Activated CD8-positive, alpha-beta memory T cell treated with anti-CD3 and anti-CD28 coated beads, Interleukin-2, amount 50 U/mL, for 48 hours (primary cell): ENCODE measurements at places on chromosomes 3 and 15.

DNA sequence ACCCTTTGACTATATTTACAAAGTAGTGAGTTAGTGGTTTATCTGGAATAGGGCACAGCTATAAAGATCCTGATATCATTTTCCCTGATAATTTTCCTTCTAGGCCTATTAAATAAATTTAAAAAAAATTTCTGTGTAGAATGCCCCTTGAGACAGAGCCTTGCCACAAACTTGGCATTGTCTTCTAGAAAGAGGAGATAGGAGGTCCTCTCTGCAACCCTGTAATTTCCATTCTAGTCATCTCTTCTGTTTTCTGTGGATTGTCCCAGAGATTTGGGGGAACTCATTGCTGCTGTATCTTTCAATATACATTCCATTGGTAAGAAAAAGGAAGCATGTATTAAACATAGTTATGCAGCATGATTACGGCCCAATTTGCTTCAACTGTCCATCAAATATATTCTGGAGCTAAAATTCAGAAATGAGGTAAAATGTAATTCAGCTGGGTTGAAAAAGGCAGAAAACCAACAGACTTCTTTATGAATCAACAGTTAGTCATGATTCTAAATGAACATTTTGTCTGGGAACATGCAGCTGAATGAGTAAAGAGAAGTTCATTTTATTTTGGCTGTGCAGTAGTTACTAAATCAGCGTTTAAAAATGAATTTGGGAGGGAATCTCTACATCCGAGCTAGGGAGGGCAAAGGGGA is 401.1 kb downstream of the NAALADL2 start:
- no peak for DNase-seq

- DNase-seq: no peak
These were observed 218.8 kb upstream of the STRIT1 start for GRCh38 chr3:155512175-155512866.

GRCh38 chr15:41562244-41562643 is 3.2 kb downstream of the TYRO3 start:
- no peak for DNase-seq

- DNase-seq: peak; percentile 80
These were observed 3.2 kb downstream of the ZDHHC19 start for GRCh38 chr3:196207833-196208607.

DNA sequence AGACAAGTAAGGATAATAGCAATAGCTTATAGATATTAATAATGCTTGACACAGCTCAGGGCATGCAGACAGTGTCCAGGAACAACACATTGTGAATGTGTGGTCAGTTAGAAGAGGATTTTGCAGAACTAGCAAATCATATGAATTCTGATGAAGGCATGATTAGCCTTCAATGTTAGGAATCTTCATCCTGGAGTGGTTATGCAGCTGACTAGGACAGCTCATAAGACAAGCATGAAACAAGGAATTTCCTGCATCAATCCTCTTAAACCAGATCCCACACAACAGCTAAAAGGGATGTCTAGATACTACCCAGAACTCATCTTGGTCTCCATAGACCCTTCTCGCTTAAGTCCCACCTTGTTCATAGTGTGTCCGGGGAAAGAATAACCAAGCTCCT is 499.0 kb upstream of the ATP11B start:
- DNase-seq: no peak

- DNase-seq: no peak
These were observed 528.6 kb upstream of the LMCD1 start for GRCh38 chr3:7973006-7973405.

DNA sequence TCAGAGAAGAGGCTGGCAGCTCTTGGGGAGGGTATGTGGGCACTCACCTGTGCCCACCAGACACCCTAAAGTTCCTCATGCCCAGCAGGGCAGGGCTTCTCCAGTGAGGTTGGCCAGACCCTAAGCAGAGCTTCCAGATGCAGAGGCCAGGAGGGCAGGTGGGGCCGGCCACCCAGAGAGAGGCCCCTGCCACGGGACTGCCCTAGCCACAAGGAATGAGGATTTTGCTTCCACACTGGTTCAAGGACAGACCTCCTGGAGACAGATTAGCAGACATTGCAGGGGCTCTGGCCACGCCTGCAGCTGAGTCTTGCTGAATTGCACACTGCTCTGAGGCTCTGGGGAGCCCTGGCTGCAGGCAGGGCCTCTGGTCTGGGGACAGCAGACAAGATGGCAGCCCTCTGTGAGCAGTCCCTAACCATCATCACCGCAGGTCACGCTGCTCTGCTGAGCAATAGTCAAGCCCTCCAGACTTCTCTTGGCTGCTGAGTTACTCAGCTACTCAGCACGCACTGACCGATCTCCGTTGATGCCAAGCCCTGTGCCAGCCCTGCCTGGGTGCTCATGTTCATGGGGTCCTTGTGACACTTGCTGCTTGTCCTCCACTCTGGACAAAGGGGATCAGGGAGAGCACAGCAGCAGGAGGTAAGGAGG is 117.4 kb upstream of the ABHD17C start:
- peak; percentile 44 for DNase-seq

GRCh38 chr15:82292271-82292670 is 29.7 kb downstream of the SAXO2 start:
- no peak for DNase-seq

- DNase-seq: no peak
These were observed 18.7 kb downstream of the ACTC1 start for GRCh38 chr15:34776606-34777105.

DNA sequence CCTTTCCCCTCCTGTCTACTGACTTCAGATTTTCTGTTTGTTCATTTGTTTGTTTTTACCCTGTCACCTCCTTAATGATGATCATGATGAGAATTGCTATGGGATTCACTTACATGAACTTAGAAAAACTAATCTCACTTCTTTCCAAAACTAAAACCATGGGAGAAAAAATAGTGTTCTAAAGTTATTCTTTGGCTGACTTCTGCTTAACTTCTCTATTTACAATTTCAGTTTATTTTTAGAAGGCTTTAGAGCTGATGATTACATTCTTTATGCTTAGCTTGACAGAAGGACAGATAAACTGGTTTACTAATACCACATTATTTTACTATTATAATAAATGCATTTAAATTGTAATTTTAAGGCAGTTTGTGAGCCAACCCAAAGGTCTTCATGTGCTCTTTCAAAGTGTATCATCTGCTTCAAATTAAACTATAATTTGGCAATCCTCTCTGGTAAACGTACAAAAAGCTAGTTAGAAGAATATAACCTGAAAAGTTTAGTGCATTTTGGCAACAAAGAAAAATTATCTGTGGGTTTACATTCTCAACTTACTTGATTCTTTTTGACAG is 676.8 kb upstream of the UBE2E2 start:
- no peak for DNase-seq

GRCh38 chr3:153284282-153284938 is 122.4 kb downstream of the RAP2B start:
- no peak for DNase-seq

- peak; percentile 71 for DNase-seq
These were observed 452 bp upstream of the SV2B start for GRCh38 chr15:91099616-91099994.

DNA sequence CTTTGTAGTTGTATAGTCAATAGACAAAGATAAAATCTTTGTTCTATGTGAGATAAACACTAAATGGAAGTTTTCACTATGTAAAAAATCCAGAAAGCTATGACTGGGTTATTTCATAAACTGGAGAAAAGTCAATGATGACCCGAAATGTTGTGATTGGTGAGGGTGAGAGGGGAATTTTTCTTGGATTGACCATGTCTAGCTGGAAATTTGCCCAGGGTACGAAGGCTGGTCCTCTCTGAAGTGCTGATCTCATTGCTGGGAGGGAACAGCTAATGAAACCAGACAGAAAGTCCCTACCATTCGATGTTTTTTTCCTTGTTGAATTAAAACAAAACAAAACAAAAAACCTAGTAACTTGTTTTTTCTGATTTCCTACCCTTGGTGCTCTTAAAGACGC is 14.3 kb downstream of the TPRG1 start:
- DNase-seq: no peak

GRCh38 chr3:43854283-43854682 is 163.5 kb downstream of the ABHD5 start:
- no peak for DNase-seq

DNA sequence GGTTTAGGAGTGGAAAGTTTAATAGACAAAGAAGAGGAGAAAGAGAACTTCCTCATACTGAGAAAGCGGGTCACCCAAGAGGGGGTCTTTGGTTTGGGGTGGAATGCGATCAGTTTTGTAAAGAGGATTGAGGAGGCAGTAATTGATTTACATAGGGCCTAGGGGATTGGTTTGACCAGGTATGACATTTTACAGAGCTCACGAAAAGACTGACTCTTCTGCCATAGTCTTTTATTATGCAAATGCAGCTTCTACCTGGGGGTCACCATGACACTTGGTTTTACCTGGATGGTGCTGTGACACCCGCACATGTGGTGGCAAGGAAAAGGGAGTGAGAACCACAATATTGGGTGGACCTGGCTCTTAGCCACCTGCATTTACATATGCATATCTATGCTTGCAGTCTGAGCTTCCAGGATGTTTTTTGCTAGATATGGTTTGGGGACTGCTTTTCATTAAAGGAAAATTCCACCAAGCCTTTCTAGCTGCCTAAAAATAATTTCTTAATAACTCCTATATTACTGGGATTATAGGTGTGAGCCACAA is 6.9 kb upstream of the NME9 start:
- DNase-seq: peak; percentile 7

GRCh38 chr3:55488398-55489055 is 1.4 kb upstream of the WNT5A start:
- peak; percentile 60 for DNase-seq

GRCh38 chr15:54017251-54017650 is 39.0 kb downstream of the UNC13C start:
- no peak for DNase-seq

DNA sequence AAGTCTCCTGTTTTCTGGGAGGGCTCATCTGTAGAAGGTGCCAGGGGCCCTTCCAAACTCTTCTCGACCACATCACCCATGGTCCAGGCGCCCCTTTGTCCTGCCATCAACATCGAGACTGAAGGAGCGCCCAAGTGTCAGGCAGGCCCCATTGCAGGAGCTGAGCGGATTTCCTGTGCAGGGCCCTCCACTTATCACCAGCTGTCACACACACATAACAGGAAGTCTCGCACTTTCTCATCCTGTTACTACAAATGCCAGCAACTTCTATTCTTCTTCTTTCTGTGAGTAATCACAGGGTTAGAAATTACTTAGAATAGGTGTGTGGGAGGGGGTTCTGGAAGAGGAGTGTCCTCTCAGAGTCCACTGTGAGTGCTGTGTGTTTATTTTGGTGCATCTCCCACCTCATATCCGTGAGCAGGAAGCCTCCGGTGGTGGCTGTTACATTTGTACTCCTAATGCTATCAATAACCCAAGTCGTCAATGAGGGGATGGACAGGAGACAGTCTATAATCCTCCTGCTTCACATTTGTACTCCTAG is at the start of gene KLHL6:
TSS of gene KLHL6 (minus strand) at position 166 of the 541 bp plus-strand sequence. CDS start at position 113, 53 bp downstream.
- peak; percentile 87 for DNase-seq

DNA sequence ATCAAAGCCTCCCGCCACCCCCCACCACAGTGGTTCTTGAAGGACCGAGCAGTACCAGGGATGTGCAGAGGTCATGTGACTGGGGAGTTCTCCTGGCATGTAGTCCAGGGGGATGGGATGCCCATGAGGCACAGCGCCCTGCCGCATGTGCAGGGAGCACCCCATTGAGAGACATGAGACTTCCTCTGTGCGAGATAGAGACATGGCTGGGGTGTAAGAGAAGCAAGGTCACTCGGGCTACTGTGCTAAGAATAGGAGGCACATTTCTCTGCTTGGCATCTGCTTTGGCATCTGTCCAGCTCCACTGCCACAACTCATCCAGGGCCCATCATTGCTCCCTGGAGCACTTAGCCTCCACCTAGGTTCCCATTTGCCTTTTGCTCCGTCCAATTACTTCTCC is 2.4 kb upstream of the CYP1A1 start:
- DNase-seq: no peak
